ENCODE measurements at places on chromosomes 1 and 21.
A peak's percentile ranks its signal among the peaks of the same experiment; 100 is the strongest.

GRCh38 chr1:159142391-159142663 is 29.1 kb upstream of the CADM3 start:
- DNase-seq, result no peak

- no peak for DNase-seq
Measured at GRCh38 chr1:94383966-94384408, 34.2 kb upstream of the ABCD3 start.

- DNase-seq, result peak; percentile 51
Measured at GRCh38 chr1:5990913-5991312, 1.3 kb downstream of the NPHP4 start.

DNA sequence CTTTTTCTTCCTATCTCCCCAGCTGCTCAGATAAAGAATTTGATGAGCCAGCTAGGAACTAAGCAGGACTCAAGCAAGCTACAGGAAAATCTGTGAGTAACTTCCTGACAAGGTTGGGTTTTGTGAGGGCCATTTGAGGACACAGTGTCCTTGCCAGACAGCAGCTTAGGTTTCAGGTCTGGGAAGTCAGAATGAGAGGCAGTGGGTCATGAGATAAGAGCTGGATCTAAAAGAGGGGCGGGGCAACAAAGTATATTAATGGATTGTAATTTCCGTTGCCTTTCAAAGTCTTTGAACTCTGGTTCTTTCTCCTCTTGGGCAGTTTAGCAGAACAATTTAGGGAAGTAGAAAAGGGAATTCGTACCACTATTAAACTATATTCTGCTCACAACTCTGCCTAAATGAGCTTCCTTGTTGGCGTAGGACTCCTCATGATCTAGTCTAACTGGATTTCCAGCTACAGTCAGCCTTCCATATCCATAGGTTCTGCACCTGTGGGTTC is 16.6 kb downstream of the STX12 start:
- no peak for DNase-seq

- no peak for DNase-seq
Measured at GRCh38 chr1:47931395-47931794, 65.8 kb downstream of the TRABD2B start.

- DNase-seq, result no peak
Measured at GRCh38 chr1:220876511-220877376, 2.5 kb upstream of the HLX start.

- DNase-seq, result no peak
Measured at GRCh38 chr1:100213141-100213540, 35.1 kb upstream of the LRRC39 start.

- DNase-seq, result no peak
Measured at GRCh38 chr1:181206513-181206912, 118.0 kb downstream of the IER5 start.

DNA sequence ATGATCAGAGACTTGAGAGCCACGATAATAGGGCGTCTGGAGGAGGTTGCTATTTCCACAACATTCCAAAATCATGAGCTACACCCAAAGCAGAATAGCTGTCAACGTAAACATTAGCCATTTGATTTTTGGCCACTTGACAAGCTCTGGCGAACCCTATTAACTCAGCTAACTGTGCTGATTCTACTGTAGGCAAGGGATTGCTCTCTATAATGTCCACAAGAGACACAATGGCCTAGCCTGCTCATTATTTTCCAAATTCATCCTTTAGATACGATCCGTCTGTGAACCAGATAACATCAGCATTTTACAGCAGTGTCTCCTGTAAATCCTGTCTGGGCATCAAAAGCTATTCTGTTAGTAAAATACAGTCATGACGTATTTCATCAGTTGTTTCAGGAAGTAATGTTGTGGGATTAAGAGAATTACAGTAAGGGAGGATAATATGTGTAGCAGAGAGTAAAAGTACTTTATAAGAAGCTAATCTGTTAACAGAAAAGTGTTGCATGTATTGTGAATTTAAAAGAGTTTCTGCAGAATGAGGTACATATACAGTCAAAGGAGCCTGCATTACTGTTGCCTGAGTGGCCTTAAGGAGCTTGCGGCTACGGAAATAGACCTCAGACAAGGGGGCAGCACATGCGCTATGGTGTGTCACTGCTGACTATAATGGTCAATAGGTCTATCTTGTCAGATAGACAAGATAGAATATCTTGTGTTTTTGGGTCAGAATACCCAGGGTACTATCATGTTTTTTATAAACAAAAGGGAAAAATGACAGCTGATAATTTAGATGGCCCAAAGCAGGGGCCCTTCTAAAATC is 44.9 kb upstream of the TINAGL1 start:
- no peak for DNase-seq

GRCh38 chr1:186476264-186477040 is 15.5 kb upstream of the PDC start:
- no peak for DNase-seq

DNA sequence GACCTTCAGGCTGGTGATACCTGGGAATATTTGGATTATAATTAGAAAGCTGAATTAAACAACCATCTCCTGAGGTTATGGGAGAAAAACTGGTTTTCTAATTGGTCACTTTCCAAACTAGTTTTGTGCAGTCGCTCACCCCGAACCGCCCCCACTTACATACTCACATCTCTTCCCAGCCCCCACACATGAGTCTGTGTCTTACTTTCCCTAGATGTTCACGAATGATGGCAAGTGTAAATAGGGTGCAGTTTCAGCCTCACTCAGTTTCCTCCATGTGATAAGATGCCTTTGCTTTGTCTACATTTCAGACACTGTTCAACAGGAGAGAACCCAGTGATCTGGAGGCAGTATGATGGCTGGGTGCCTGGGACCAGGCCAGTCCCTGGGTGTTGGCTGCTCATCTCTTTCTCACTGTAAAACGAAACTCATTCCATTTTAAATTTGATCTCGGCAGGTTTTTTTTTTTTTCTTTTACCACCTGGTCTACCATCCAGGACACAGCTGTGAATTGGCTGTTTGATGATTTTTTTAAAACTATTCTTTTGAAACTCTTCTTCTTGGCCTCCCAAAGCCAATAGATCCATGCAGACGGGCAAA is 164.3 kb upstream of the RAB4A start:
- no peak for DNase-seq

DNA sequence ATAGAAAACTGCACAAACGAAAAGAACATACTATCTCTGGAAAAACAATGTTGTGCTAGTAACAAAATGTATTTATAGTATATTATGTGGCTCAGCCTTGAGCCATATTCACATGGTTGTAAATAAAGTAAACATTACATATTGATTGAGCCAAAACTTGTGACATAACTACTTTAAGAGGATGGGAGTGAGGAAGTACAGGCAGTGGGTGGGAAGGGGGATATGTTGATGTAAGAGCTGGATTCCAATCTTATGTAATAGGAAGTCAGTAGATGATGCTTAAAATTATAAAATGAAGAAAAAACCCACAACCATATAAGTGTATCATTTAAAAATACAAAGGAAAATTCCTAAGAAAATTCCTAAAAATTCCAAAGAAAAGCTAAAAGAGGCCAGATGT is 42.7 kb downstream of the RHOU start:
- no peak for DNase-seq

DNA sequence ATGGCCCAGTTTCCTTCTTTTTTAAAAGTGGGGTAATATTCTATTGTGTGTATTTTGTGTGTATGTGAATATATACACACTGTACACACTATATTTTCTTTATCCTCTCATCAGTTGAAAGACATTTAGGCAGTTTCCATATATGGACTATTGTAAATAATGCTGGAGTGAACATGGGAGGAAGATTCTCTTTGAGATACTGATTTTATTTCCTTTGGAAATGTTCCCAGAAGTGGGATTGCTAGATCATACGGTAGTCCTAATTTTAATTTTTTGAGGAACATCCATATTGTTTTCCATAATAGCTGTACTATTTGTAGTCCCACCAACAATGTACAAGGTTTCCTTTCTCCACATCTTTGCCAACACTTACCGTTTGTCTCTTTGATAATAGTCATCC is 51.0 kb downstream of the F3 start:
- DNase-seq, result no peak

GRCh38 chr1:33872275-33872674 is 8.4 kb downstream of the HMGB4 start:
- DNase-seq, result no peak

All from RKO (cell line).